Activated B cell treated with CpG ODN at 0.5 μM for 24 hours (primary cell): ENCODE measurements at places on chromosomes 5 and 9. TPM values are rescaled to one million over a fixed set of nuclear protein-coding genes. Genes with fewer than 3 reads are reported as not detected.

- no peaks in the 10 kb centered on the region for H3K4me1 ChIP-seq
- DNase-seq = no peak
- H3K4me3 ChIP-seq = no peak overlapping the region
- H3K27me3 ChIP-seq = no peaks in the 10 kb centered on the region
Measured at GRCh38 chr9:80954521-80954920, 734.8 kb downstream of the TLE1 start.

DNA sequence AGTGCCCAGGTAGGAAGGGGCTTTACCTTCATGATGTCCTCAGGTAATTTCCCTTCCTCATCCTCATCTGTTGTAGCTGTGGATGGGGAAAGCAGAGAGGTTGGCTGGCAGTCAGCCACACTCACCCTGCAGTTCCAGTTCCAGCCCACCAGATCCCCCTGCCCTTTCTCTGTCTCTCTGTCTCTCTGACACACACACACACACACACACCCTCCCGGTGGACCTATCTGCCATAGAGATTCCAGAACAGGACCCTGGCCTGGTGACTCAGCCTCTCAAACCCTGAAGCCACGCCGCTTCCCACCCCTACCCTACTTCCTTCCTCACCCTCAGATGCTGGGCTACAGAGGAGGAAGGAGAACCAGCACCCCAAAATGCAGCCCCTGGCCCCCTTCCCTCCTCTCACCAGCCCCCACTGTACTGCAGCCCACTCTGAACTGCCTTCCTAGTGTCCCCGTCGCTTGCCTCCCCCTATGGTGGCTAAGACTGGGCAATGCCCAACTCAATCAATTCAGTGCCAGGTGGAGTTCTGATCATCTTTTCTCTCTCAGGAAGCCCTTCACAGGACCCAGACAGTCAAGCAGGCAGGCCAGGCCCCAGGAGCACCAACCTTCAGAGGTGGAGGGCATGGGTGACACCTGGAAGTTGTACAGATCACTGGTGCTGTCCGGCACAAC is 4.8 kb downstream of the IRF1 start:
- peak overlapping the region; percentile 67 for H3K27ac ChIP-seq
- H3K4me3 ChIP-seq = no peak overlapping the region
- DNase-seq = no peak

- no peaks in the 10 kb centered on the region for H3K36me3 ChIP-seq
- no peak overlapping the region for H3K27ac ChIP-seq
- no peak overlapping the region for H3K4me3 ChIP-seq
- H3K27me3 ChIP-seq = peaks cover 3% of the 10 kb centered on the region
- DNase-seq = no peak
- H3K4me1 ChIP-seq = no peaks in the 10 kb centered on the region
Measured at GRCh38 chr9:2496169-2496568, 125.4 kb upstream of the VLDLR start.

GRCh38 chr9:135251331-135251761 is 163.9 kb downstream of the OLFM1 start:
- no peak overlapping the region for H3K27ac ChIP-seq
- no peak overlapping the region for H3K4me3 ChIP-seq
- no peaks in the 10 kb centered on the region for H3K36me3 ChIP-seq
- no peaks in the 10 kb centered on the region for H3K4me1 ChIP-seq
- DNase-seq = no peak

DNA sequence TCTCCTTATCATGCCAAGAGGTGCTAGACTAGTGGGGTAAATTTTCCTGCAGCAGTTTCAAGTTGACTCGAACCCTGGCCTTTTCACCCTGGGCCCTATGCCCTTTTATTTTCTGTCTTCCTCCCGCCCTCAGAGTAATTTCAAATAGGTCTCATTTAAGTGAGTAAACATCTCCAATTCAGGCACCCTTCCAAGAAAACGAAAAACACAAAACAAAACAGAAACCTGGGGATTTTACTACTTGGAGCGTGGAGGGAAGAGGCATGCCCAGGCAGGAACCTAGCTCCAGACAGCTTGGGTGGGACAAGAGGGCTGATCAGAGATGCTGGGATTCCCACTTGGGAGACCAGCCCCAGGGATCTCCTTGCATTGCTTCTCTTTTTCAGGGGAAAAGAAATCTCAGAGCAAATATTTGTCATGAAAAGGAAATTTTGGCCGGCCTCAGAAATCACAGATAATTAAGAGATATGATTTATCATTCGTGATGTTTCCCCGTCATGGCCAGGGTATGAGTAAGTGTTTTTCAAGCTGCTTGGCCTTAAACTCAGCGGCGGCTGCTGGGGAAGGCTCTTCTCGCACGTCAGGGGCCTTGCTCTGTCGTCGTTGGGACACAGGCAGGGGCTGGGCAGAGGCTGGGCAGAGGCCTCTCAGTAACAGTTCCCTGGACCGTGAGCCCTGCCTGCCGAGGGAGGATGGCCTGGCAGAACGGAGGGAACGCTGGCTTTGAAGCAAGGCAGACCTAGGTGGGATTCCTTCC is 248.6 kb upstream of the KLF4 start:
- H3K4me1 ChIP-seq = no peaks in the 10 kb centered on the region
- H3K27ac ChIP-seq = no peak overlapping the region
- no peak overlapping the region for H3K4me3 ChIP-seq
- no peak for DNase-seq
- peaks cover 4% of the 10 kb centered on the region for H3K27me3 ChIP-seq

- H3K27me3 ChIP-seq = peaks cover 15% of the 10 kb centered on the region
- DNase-seq = peak; percentile 79
- H3K36me3 ChIP-seq = no peaks in the 10 kb centered on the region
Measured at GRCh38 chr9:131762356-131762932, 22.6 kb upstream of the RAPGEF1 start.

DNA sequence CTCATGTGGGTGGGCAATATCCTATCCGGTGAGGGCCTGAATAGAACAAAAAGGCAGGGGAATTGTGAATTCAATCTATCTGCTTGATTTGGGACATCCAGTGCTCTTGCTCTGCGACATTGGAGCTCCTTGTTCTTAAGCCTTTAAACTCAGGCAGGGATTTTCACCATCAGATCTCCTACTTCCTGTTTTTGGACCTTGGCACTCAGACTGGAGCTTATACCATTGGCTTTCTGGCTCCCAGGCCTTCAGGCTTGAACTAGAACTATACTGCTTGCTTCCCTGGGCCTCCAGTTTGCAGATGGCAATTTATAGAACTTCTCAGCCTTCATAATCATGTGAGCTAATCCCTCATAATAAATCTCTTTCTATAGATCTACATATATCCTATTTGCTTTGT is 134.3 kb upstream of the CLINT1 start:
- no peak for DNase-seq
- H3K4me3 ChIP-seq = no peak overlapping the region
- no peaks in the 10 kb centered on the region for H3K4me1 ChIP-seq

Gene TRIM36
- 7.5 and 8.9 TPM in 2 replicates for total RNA-seq

Gene CCDC192
- total RNA-seq = not detected in 2 replicates

Gene TMEM174
- total RNA-seq = not detected in 2 replicates

Gene HTR4
- total RNA-seq = not detected in 2 replicates
